NCI-H2029 (cell line): ENCODE measurements at places on chromosomes 7 and 10.

DNA sequence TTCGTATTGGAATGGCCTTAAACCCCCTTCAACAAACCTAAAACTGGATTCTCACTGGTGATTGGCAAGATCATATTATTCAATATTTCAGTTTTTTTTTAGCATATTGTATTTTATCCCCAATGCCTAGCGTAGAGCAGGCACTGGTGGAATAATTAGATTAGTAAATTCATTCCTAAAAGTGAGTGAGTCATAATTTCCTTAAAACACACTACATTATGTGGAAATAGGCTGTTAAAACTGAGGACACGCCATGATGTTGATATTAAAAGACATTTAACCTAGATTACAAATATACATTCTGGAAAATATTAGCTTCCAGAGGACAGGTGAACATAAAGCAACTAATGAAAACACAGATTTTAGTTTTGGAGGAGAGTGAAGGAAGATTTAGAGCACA lies 463.9 kb downstream of the PARD3 start:
- no peak for DNase-seq

DNA sequence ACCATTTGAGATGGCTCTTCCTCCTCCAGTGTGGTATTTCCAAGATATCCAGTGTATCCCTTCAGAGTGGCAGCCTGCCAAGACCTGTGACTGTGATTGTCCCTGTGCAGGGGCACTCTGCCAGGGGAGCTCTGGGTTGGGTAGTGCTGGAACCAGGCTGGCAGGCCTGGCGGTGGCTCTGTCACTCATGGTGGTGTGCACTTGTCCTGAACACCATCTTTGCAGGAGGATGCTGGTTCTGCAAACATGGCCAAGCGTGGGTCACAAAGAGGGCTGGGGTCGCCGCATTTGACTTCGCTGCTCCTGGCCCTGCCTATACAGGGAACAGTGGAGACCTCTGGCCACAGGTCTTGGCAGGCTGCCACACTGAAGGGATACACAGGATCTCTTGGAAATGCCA lies 205.2 kb downstream of the PRPF18 start:
- peak; percentile 69 for DNase-seq

- peak; percentile 54 for DNase-seq
Measured at GRCh38 chr7:150448789-150449147, 1.7 kb upstream of the GIMAP8 start.

- DNase-seq: no peak
Measured at GRCh38 chr10:114347791-114348190, 56.5 kb downstream of the AFAP1L2 start.

- no peak for DNase-seq
Measured at GRCh38 chr7:32091608-32092210, 21.5 kb upstream of the PDE1C start.

- DNase-seq: no peak
Measured at GRCh38 chr7:33762151-33762910, 143.0 kb upstream of the BMPER start.

DNA sequence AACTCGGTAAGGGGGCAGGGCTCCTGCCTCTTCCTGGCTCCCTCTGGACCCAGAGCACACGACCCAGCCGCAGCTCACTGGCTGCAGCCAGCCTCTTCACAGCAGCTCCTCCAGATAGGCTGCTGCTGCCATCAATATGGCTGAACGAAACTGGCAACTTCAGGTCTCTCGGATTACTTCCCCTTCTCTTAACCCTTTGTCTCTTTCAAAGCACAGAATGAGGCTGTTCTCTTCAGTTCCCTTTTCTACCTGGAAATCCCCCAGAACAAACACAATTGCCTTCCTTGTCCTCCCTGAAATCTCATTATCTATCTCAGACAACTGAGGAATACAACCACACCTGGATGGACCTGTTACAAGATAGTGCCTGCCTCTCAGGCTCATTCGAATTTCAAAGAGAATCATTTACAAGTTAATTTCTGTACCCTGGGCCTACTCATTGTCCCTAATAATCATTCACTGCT lies 193.4 kb upstream of the MBL2 start:
- no peak for DNase-seq

- no peak for DNase-seq
Measured at GRCh38 chr10:104268405-104268712, 625 bp upstream of the GSTO2 start.

- no peak for DNase-seq
Measured at GRCh38 chr10:119315128-119316001, 108.0 kb downstream of the GRK5 start.

GRCh38 chr10:95531058-95531809 lies 29.9 kb downstream of the SORBS1 start:
- no peak for DNase-seq

DNA sequence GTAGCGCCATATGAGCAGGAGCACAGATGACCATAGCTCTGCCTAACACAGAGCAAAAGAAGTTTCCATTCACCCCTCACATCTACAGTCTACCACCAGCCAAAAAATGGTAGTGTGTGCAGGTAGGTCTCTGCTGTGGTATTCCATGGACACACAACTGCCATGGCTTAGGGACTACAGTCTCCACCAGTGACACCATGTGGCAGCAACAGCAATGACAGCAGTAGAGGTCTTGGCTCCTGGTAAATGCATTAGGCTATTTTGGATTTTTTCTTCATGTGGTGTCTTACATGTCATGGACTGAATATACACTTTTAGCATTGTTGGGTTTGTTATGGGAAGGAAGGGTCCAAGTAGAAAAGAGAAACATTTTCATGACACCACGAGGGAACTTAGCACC lies 70.1 kb upstream of the CABCOCO1 start:
- DNase-seq: no peak
